ENCODE measurements at places on chromosomes 2 and 18.

DNA sequence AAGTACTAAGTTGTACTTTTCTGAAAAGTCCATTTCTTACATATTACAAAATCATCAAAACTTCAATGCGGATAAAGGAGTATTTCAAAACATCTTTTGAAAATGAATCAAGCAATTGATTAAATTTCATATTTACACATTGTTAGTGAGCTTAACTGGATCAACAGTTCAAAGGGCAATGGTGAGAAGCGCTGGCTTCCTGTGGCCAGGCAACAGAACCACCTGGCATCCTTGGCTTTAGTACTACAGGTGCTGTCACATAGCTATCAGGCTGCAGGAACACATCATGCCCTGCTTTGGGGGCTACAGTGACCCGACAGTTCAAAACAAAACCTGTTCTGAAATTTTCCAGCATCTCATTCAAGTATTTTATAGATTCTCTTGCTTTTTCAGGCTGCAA lies 59.2 kb downstream of the SMAD2 start:
- no peak for DNase-seq

DNA sequence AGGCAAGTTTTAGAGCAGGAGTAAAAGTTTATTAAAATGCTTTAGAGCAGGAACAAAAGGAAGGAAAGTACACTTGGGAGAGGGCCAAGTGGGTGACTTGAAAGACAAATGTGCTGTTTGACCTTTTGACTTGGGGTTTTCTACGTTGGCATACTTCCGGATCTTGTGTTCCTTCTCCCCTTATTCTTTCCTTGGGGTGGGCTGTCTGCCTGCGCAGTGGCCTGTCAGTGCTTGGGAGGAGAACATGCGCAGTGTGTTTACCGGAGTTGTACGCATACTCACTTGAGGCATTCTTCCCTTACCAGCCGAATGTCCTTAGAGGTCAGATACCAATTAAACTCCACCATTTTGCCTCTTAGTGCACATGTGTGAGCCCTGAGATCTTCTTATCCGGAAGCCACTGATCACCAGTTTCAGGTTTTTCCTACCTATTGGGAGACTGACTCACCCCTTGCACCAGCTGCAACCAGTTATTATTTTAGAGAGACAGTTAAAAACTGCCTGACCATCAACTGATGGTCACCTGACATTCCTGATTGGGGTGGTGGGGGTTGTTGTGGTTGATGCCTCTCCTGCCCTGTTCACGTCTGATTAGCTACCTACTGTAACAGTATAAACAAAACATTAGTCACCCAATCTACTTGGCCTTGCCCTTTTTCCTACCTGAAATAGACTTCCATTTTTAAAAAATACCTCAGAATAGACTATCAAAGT lies 67.5 kb downstream of the NYAP2 start:
- DNase-seq, result no peak

- no peak for DNase-seq
Measured at GRCh38 chr2:192718340-192718739, 523.6 kb upstream of the TMEFF2 start.

GRCh38 chr2:9527995-9528787 lies 27.4 kb downstream of the ADAM17 start:
- DNase-seq, result no peak

DNA sequence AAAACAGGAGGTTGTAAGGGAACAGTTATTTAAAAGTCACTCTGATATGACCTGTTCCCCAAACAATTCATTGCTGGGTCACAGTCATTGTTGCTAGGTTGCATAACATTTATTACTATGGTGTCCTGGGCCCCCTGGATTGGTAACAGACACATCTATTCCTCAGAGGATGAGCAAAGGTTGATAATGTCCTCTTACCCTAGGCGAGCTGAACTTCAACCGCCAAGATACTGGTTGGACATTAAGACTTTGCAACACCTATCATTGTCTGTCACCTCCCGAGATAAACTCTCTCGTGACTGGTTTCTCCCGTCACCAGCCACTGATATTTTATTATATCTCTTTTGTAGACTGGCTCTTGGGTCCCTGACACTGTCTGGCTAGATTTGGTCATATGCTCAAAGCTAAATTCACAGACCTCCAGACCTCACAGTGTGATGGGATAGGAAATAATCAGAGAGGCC lies 361.3 kb downstream of the ZNF521 start:
- no peak for DNase-seq

DNA sequence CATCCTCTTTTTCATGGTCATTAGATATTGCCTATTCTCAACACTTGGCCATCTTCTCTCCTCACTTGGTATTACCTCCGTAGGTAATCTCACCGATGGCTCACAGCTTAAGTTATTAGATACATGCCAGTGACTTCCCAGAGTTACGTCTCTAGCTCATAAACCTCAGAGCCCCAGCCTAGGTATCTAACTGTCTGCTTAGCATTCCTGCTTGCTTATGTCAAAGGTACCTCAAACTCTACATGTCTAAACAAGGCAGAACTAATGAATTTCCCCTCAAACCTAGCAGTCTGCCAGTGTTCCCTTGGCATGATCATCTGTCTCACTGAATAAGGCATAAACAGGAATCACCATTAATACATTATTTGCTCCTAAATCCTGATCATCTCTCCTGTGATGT lies 27.7 kb upstream of the ZNF638 start:
- no peak for DNase-seq

DNA sequence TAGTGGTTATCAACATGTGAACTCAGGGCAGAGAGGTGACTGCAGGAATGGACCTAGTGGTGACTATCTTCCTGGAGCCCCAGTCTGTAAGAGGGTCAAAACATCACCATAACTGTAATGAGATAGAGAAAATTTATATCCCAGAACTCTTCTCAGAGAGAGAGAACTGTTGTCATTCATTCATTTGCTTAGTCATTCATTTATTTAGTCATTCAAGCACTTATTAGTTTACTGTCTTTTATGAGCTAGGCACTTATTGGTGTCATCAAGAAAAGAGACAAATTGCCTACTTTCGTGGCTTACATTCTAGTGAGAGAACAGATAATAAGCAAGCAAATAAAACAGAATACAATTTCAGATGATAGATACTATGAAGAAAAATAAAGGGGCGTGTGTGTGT lies 34.1 kb downstream of the DOK1 start:
- no peak for DNase-seq

DNA sequence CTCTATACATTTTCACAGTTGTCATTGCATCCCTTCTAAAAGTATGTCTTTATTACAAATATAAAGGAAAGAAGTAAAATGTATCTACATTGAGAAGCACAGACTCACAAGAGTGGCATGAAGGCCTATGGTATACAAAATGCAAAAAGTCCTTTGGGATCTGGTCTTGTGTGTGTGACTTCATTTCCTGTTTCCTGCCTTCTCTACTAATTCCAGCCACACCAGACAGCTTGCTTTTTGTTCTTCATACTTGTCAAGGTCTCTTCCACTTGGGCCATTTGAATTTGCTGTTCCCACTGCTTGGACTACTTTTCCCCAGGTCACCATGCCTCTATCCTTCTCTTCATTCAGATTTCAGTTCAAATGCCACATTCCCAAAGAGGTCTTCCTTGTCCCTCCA lies 6.7 kb upstream of the PNO1 start:
- DNase-seq, result no peak

- DNase-seq, result no peak
Measured at GRCh38 chr2:46684661-46685060, 205.3 kb downstream of the TMEM247 start.

DNA sequence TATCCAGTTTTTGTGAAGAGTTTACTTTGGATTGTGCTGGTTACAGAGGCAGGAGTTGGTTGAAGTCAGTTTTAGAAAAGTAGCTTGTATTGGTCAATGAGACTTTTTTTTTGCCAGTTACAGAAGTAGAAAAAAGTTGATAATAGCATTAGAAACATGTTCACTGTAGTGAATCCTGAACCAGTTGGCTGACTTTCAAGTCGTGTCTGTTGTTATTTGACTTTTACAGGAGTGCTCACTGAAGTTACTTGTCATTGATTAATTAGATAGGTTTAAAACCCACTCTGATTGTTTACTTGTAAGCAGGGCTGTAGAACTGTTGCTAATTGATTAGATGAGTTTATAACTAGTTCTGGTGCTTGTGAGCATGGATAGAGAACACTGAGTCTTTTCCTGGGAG lies 312.0 kb upstream of the VWC2L start:
- DNase-seq, result no peak

GRCh38 chr18:38297910-38298309 lies 732.3 kb upstream of the CELF4 start:
- no peak for DNase-seq

DNA sequence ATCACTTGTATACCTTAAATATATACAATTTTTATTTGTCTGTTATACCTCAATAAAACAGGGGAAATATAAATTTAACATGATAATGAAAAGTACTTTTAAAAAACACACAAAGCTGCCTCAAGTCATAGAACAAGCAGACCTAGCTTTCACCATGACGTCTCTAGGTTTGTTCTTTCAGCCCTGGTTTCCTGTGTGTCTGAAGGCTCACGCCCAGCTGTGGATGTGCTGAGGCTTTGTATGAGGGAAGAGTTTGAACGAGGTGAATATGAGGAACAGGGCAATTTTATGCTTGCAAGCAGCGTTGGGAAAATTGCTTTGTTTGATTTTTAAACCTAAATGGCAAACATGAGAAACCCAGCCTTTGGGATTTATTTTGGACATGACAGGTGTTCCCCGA lies 15.3 kb downstream of the SH3RF3 start:
- DNase-seq, result no peak

GRCh38 chr2:189022492-189022891 lies 48.3 kb downstream of the COL3A1 start:
- no peak for DNase-seq

DNA sequence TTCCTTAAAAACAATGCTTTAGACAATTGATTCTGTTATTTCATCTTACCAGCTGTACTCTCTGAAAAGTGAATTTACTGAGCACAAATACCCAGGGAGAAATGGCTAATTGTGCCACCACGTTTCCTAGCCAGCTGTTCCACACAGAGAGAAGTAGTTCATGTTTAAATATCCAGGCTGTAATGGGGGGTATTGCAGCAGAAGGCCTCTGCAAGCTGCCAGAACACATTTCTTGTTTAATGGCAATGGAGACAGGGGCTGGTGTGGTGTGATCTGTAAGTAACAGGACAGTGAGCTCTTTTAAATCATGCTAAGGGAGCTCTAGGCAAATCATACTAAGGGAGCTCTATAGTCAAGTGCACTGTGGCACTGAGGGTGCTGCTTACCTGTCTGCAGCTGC lies 809.2 kb downstream of the CNTNAP5 start:
- no peak for DNase-seq

DNA sequence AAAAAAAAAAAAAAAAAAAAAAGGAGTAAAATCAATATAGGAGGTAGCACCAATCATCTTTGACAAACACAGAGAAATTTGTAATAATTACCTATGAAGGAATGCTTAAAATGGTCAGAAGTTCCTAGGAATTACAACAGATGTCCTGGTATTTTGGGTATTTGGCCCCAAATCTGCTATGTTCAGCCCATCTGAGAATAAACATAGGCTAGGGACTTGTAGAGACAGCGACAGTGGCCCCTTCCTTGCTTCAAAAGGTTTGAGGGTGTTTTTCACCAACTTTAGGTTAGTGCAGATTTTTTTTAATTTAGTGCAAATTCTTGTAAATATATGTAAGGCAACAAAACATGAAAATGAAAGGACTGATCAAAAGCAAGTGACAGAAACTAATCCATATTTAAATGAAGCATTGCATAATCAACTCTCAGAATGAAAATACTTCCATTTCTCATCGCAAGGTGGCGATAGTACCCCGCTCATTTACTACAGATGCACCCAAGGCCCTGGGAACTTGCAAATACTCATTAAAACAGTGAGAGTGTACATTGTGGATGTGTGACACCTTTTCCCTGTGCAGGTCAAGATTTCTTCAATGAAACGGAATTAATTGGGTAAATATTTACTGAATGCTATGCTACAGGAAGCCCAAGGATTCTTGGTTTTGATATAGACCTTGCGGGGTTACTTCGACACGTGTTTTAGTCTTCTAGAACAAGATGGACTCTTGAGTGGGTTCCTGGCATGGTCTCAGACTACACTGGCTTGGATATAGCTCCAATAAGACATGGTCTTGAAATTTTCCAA lies 44.6 kb downstream of the FAM124B start:
- no peak for DNase-seq

DNA sequence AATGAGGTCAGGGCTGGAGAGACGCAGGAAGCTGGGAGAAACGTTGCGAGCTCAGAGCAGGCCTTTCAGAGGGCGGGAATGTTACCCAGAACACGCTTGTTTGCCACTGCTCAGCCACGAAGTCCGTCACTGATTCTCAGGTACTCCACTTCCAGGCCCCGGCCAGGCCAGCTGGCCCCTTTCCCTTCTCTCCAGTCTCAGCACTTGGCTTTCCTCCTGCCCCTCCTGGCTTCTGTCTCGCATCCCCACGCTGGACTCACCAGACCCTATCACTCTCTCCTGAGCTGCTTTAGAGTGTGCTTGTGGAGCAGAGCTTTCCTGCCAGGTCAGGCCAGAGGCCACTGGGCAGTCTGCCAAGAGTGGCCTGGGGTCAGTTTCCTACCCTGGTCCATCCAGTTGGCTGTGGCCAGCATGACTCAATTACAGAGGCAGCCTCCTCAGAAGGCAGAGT lies 151.4 kb downstream of the TWIST2 start:
- DNase-seq, result no peak

GRCh38 chr18:79812052-79812451 lies 14.3 kb downstream of the KCNG2 start:
- DNase-seq, result no peak

DNA sequence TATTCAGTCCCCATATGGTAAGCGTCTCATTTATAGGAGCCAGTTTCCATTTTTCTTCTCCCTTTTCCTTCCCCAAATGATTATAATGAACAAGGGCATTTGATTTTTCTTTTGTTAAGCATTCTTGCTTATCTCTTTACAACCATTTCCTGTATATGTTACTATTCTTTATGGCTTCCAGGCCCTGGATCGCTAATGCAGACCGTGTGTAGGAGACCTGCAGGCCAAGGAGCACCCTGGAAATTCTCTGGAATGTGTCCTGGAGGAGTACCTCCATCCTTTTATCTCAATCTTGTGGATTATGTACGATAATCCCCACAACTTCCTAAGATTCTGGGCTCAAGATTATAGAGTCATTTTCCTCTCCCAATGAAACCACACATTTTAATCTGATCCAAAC lies 439.6 kb upstream of the MMADHC start:
- no peak for DNase-seq

GRCh38 chr2:199911877-199912161 lies 726 bp downstream of the C2orf69 start:
- no peak for DNase-seq

GRCh38 chr18:29074147-29074546 lies 897.2 kb upstream of the CDH2 start:
- DNase-seq, result no peak

- DNase-seq, result no peak
Measured at GRCh38 chr2:216222650-216223352, 113.7 kb downstream of the XRCC5 start.

GRCh38 chr2:134736167-134736880 lies 17.5 kb upstream of the TMEM163 start:
- DNase-seq, result no peak

Data from ascending aorta (tissue), 2 donors.